ENCODE measurements at places on chromosomes 5 and 9. TPM values are rescaled to one million over a fixed set of nuclear protein-coding genes. Genes with fewer than 3 reads are reported as not detected.

Gene NCS1
- polyA plus RNA-seq, result 3.6 TPM

Gene LCP2
- polyA plus RNA-seq, result 1.8 TPM

Gene PHF24
- polyA plus RNA-seq, result 0.04 TPM

Gene PCDHGA3
- 0.67 TPM for polyA plus RNA-seq

Gene PCDHA9
- 0.01 TPM for polyA plus RNA-seq

Gene PDCD1LG2
- 0.29 TPM for polyA plus RNA-seq

Gene IL13
- polyA plus RNA-seq, result not detected

Gene FCHSD1
- 1.3 TPM for polyA plus RNA-seq

Gene SLC36A2
- polyA plus RNA-seq, result 2.7 TPM

Gene LCN9
- polyA plus RNA-seq, result not detected

Gene FST
- polyA plus RNA-seq, result 1.1 TPM

- DNase-seq, result no peak
Observed at GRCh38 chr9:74414325-74414724, 82.8 kb upstream of the RORB start.

DNA sequence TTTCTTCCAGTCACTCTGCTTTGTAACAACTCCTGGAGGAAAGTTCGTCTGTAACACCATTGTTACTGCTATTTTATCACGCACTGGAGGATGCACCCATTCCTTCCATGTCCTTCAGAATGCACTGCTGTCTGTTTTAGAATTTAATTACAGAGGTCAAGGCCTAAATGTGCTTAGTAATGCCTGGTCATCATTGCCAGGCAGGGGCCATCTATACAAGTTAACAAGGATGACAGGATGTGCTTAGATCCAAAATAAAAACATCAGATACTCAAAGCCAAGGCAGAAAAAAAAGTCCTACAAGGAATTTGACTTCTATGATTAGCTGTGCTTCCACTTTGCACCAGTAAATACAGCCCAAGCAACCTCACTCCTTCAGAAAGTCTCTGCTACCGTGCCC is 371.4 kb downstream of the SEMA5A start:
- DNase-seq, result no peak

DNA sequence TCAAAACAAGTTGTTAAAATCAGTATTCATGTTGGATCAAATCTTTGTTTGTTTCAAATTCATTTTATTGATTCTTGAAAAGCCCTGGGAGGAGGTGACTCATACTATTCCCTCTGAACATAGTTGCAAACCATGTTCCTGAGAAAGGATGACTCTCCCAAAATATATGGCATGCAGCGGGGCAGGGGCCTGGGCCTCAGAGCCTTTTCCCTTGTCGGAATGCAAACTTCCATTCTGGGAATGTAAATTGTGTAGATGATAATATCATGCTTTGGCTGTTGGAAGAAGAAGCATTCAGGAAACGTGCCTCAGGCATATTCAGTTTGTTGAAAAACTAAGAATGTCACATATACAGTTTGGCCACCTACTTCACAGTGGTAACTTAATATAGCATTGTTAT is 242.0 kb downstream of the AUH start:
- no peak for DNase-seq

DNA sequence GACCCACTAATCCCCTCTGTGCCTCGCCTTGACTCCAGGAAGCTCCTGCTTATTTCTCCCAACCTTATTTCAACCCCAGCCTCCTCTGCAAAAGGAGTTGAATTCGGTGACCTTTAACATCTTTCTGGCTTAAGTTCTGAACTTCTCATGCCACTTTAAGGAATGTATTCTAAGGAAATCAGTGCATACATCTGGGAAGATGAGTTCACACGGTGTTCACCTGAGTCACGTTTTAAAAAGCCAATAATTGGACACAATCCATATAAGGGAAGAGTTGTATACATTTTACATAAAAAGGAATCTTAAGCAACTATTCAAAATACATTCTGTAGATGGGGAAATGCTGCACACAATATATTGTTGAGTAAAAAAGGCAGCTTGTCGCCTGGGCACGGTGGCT is 33.2 kb downstream of the FAT2 start:
- DNase-seq, result no peak

- DNase-seq, result no peak
Observed at GRCh38 chr5:143138839-143139238, 264.6 kb downstream of the NR3C1 start.

- no peak for DNase-seq
Observed at GRCh38 chr9:38086496-38086895, 17.5 kb upstream of the SHB start.

DNA sequence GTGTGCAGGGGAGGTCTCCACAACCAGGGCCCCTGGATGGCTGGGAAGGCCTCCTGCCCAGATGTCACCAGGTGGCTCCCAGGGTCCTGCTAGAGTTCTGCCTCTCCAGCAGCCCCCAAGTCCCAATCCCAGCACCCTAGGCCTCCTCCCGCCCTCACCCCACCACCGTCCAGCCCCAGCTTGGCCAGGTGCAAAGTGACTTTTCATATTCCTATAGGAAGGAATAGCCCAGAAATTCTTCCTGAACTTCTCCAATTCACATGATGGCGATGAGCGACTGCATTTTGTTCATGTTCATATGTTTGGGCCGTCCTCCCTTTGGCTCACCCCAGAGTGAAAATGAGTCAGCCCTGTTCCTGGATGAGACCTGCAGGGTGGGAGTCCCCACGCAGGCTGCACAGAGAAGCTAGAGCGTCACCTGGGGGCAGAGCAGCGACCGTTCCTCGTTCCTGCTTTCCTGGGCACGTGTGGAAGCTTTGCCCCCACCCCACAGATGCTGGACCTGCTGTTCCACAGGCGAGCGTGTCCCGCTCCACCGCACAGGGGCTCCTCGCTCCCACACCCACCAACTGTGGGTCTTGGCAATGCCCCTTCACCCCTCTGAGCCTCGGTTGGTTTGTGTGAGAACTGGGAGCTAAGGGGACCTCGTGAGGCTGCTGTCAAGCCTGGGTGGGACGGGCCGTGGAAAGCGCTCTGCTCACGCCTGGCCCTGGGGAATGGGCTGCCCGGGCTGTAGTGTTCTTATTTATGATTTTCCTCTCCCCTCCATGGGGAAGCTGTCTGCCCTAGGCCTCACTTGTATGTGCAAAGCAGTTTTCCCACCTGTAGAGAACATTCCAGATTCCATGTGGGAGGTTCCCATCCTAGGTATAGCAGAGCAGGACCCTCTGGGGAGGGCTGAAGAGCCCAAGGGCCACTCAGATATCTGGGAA is 6.9 kb downstream of the MRPS2 start:
- DNase-seq, result no peak

DNA sequence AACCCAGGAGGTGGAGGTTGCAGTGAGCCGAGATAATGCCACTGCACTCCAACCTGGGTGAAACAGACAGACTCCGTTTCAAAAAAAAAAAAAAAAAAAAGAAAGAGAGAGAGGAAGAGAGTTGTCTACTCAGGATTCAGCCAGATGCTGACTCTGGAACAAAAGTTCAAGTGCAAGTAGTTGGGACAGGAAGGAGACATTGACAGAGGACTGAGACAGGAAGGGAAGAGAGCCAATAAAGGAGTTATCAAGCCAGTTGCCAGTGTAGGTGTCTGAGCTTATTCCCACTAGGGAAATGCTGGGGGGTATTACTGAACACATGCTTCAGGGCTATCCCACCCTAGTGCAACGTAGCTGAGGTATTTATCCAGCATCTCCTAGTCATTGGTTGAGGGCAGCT is 147.7 kb upstream of the SLC1A3 start:
- no peak for DNase-seq

- no peak for DNase-seq
Observed at GRCh38 chr9:109907810-109908458, 127.9 kb downstream of the PALM2AKAP2 start.

DNA sequence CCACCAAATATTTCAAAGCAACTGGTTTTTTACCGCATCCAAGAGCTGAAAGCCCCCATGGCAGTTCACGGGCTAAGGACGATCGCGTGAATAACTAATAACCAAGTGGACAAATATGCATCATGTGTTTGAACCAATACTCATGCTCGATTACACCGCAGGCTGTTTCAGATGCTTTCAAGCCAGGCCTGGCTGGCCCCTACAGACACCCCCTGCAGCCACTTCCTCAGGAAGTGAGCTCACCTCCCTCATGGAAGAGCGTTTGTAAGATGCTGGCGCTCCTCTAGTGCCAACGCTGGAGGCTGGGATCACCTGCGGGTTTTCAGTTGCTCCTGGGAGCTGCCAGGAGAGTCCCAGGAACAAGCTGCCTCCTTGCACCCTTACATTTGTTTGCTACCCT is 53.9 kb upstream of the PTCH1 start:
- no peak for DNase-seq

GRCh38 chr5:10133830-10134229 is 115.9 kb downstream of the ATPSCKMT start:
- DNase-seq, result no peak

- DNase-seq, result no peak
Observed at GRCh38 chr5:66972004-66972403, 224.6 kb downstream of the CD180 start.

DNA sequence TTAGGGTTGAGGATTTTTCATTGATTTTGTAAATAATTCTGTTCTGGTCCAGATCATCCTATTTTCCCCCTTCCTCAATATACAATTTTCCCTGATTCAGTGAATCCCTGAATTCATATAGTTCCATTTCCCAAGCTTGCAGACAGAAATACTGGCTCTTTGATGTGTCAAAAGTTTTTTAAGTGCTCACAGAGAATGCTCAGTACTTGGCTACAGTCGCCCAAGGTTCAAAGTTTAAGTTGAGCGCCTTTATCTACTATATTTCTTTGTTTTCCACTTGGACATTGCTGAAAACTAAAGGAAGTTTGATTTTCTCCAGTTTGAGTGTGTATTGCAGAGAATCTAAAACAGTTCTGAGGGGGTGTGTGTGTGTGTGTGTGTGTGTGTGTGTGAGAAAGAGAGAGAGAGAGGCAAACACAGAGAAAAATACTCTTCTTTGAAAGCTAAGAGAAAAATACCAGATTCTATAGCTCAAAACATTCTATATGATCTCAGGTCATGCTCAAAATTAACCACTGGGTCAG is 136.2 kb upstream of the ACO1 start:
- DNase-seq, result no peak

DNA sequence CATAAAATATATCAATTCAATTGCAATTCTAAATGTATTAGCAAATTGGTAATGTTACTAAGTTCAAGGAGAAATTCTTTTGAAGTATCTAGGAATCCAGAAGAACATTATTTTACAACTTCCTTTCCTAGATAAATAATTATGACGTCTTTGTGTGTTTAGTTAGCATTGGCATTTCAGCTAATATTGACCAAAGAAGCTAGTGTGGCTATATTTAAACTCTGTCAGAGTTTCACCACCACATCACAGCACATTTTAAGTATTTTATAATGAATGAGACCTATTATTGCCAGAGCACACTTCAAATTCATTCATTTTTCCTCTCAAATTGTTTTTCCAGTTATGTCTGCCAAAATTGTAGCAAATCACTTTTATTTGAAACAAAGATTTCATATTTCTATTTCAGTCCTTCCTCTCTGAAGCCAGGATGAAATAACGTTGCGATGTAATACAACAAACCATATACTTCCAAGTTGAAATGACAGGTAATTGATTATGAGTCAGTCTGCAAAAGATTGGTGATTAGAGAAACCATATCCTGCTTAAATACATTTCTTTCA is 18.9 kb downstream of the PLK2 start:
- DNase-seq, result no peak

- DNase-seq, result no peak
Observed at GRCh38 chr9:70994582-70994981, 126.8 kb downstream of the TRPM3 start.

DNA sequence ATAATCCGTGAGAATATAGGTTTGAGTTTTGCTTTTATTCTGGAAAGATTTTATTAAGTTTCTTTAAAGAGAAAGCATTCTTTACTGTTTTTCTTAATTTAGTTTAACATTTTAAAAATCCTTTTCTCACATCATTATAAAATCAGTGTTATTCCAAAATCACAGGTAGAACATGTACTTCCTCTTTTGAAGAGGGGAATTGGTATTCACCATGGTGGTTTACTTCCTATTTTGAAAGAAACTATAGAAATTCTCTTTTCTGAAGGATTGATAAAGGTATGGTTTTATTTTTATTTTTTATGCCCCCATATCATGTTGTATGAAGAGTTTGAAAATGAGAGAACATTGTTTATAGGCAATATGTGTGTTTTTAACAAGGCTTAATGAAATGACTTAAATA is 43.0 kb downstream of the MTREX start:
- DNase-seq, result no peak

DNA sequence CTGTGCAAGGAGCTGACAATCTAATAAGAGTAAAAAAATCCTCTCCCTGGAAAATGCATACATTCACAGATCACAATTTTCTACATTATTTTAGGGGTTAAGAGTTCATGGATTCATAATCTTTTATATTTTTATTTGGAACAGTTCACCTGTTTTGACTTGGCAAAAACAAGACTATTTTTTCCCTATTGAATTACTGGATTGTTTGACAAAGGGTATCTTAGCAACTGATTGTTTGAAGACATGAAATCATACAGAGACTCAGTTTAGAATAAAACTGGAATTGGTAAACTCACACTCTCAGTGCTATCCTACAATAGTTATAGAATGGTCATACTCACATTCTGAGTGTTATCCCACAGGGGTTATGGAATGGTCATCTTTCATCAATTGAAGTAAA is 358.2 kb upstream of the PTGER4 start:
- no peak for DNase-seq

GRCh38 chr9:88692827-88693226 is 157.8 kb downstream of the NXNL2 start:
- no peak for DNase-seq

DNA sequence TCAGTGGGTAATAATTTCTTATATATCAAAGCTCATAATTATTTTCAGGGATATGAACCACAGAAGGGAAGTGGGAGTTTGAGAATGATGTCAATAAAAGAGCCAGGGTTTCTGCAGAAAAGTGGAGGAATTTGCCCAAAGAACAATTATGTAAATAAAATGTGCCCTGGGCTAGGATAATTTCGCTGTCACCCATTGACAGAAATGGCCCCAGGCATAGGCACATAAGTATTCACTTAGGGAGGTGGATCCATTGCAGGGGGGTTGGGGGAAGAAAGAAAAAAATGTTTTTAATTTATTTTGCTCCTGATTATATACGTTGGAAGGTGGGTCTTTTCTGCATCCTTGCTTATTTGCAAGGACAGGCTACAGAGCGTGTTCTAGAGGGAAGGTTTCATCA is 135.1 kb upstream of the IRX2 start:
- DNase-seq, result no peak

GRCh38 chr9:120104771-120105170 is 475.2 kb downstream of the CDK5RAP2 start:
- no peak for DNase-seq

- no peak for DNase-seq
Observed at GRCh38 chr9:112065806-112066606, 109.1 kb downstream of the SUSD1 start.

Measured in psoas muscle (tissue), 8 donors.